ENCODE measurements at places on chromosomes 5 and 9. TPM values are rescaled to one million over a fixed set of nuclear protein-coding genes. Genes with fewer than 3 reads are reported as not detected.

DNA sequence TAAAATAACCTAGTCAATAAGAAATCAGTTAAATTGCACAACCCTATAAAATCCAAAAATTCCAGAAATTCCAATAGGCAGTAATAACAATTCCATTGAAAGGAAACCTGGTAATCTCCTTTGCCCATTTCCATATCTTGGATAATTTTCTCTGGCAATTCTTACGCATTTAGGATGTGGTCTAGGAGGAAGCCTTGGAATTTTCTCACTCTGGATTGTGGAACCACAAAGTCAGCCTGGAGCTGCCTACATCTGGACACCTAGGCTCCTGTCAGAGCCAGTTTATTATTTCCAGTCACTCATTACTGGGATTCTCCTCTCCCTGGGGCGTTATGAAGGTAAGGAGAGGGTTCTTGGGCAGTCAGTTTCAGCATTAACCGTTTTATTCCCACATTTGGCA lies 40.3 kb upstream of the GNE start:
- no peak for DNase-seq

- DNase-seq, result no peak
These were observed 6.4 kb downstream of the GABRA6 start for GRCh38 chr5:161691911-161692310.

- DNase-seq, result no peak
These were observed 145.3 kb downstream of the MACROH2A1 start for GRCh38 chr5:135253601-135254178.

DNA sequence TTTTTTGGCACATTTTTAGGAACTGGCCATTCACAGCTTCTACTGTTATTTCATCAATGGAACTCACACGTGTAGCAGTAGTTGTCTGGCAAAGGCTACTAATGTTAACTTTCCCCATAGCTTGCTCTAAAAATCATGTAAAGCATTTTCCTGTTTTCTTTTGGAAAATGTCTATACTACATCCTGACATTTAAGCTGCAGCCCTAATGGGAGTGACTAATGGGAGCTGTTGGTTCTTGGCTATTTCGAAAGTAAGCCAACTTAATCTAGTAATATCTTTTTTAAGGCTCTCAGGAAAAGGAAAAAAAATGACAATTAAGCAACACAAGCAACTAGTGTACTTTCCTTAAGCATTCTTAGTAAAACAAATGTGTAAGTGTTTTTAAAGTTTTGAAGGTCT lies 169.2 kb downstream of the SLC12A2 start:
- no peak for DNase-seq

GRCh38 chr5:134174841-134175839 lies 1.6 kb downstream of the SKP1 start:
- no peak for DNase-seq

SH3RF2 gene
- total RNA-seq, result 20.8 TPM

KIF20A gene
- 20.5 TPM for total RNA-seq

GRCh38 chr9:75992482-75993206 lies 102.2 kb downstream of the PCSK5 start:
- DNase-seq, result no peak

TPRN gene
- 24.1 TPM for total RNA-seq

OR1J2 gene
- total RNA-seq, result not detected

OR1Q1 gene
- total RNA-seq, result not detected

LEAP2 gene
- total RNA-seq, result 2.5 TPM
